ENCODE measurements at places on chromosomes 16 and 17.

GRCh38 chr16:84735849-84736586 lies 36.2 kb downstream of the USP10 start:
- H3K4me3 ChIP-seq = no peak overlapping the region
- no peaks in the 10 kb centered on the region for H3K27me3 ChIP-seq
- peaks cover 30% of the 10 kb centered on the region for H3K36me3 ChIP-seq
- no peak for DNase-seq
- H3K4me1 ChIP-seq = peaks cover 41% of the 10 kb centered on the region

GRCh38 chr16:53370827-53371226 lies 63.4 kb upstream of the RBL2 start:
- H3K27me3 ChIP-seq = peaks cover 27% of the 10 kb centered on the region
- H3K27ac ChIP-seq = no peak overlapping the region
- peaks cover 14% of the 10 kb centered on the region for H3K4me1 ChIP-seq

GRCh38 chr17:73731733-73732132 lies 87.5 kb upstream of the SDK2 start:
- no peak for DNase-seq
- H3K36me3 ChIP-seq = no peaks in the 10 kb centered on the region
- no peak overlapping the region for H3K4me3 ChIP-seq
- H3K27ac ChIP-seq = no peak overlapping the region

GRCh38 chr16:82829301-82829700 lies 202.5 kb downstream of the CDH13 start:
- DNase-seq = no peak
- H3K4me1 ChIP-seq = no peaks in the 10 kb centered on the region
- H3K36me3 ChIP-seq = no peaks in the 10 kb centered on the region
- H3K4me3 ChIP-seq = no peak overlapping the region
- H3K27me3 ChIP-seq = no peaks in the 10 kb centered on the region

GRCh38 chr17:80941743-80942422 lies 49.8 kb upstream of the CHMP6 start:
- peaks cover 60% of the 10 kb centered on the region for H3K36me3 ChIP-seq
- DNase-seq = no peak
- H3K4me3 ChIP-seq = no peak overlapping the region
- no peaks in the 10 kb centered on the region for H3K27me3 ChIP-seq
- no peak overlapping the region for H3K27ac ChIP-seq
- H3K4me1 ChIP-seq = peaks cover 28% of the 10 kb centered on the region

DNA sequence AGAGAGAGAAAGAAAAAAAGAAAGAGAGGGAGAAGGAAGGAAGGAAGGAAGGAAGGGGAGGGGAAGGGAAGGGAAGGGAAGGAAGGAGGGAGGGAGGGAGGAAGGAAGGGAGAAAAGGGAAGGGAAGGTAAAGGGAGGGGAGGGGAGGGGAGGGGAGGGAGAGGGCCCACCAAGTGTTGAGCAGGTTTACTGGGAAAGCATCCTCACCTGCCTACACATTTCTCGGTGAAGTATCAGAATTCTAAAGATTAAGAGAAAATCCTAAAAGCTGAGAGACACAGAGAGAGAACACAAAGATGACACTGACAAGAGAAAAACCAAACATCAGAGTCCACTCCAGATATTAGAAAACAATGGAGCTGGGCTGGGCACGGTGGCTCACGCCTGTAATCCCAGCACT lies 12.3 kb upstream of the CMTM3 start:
- H3K27me3 ChIP-seq = no peaks in the 10 kb centered on the region
- no peak overlapping the region for H3K27ac ChIP-seq
- peaks cover 43% of the 10 kb centered on the region for H3K4me1 ChIP-seq
- H3K36me3 ChIP-seq = no peaks in the 10 kb centered on the region
- no peak overlapping the region for H3K4me3 ChIP-seq

DNA sequence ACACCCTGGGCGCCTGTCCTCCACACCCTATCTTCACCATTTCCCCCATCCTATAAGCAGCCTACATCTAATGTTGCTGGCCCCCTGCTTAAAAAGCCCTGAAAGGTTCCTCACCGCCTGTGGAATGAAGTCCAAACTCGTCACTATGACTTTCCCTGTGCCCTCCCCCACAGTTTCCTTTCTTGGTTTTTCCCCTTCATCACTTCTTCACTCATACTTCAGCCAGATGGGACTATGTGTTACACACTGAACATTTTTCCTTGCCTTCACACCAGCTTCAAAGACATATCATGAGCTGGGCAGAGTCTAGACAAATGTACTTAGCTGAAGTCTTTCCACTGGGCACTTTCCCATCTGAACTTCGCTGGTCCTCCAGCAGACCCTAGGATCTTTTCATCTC lies 1.5 kb upstream of the MARCHF10 start:
- no peak overlapping the region for H3K27ac ChIP-seq
- DNase-seq = no peak
- H3K4me3 ChIP-seq = no peak overlapping the region
- H3K27me3 ChIP-seq = peaks cover 33% of the 10 kb centered on the region
- H3K4me1 ChIP-seq = no peaks in the 10 kb centered on the region

GRCh38 chr16:1745181-1745899 lies 26.0 kb downstream of the NME3 start:
- no peak overlapping the region for H3K27ac ChIP-seq
- H3K4me3 ChIP-seq = no peak overlapping the region
- peaks cover 17% of the 10 kb centered on the region for H3K36me3 ChIP-seq
